Sciatic nerve (tissue), 2 donors: ENCODE measurements at places on chromosomes 5 and 9.

DNA sequence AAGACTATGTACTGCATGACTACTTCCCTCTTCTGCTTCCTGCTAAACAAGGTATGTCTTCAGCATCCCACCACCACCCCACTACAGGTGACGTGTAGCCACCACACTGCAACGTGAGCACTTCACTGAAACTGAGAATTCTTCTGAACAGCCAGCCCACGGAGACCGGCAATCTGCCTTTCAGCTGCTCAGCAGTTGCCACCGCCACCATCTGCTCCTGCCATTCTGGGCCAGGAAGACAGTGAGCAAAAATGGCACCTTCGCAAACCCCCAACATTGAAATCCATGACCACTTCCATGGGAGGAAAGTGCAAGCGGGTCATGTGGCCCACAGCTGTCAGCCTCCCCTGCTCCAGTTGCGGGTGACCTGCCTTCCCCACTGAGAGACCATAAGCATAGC is 443.4 kb upstream of the ST8SIA4 start:
- no peak for DNase-seq

- DNase-seq = no peak
Measured at GRCh38 chr9:93288891-93289883, 105.2 kb downstream of the WNK2 start.

GRCh38 chr5:14415024-14415697 is 166.4 kb upstream of the OTULINL start:
- DNase-seq = no peak

- no peak for DNase-seq
Measured at GRCh38 chr9:91127653-91128052, 234.1 kb downstream of the AUH start.

DNA sequence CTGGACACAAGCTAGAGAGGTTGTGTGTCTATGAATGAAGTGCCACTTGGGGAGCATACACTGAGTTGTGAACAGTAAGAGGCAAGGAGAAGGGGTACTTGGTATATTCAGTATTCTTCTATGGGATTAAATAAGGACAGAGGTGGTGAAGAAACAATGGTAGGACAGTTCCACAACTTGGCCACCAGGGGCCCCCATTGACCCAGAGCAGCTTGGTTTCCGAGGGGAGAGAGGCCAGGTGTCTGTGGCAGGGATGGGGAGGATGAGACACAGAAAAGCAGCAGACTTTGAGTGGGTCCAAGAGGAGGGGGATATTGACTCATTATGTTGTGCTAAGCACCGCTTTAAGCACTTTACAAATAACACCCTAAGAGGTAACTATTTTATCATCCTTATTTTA is 220.6 kb downstream of the MELK start:
- DNase-seq = peak; percentile 3

DNA sequence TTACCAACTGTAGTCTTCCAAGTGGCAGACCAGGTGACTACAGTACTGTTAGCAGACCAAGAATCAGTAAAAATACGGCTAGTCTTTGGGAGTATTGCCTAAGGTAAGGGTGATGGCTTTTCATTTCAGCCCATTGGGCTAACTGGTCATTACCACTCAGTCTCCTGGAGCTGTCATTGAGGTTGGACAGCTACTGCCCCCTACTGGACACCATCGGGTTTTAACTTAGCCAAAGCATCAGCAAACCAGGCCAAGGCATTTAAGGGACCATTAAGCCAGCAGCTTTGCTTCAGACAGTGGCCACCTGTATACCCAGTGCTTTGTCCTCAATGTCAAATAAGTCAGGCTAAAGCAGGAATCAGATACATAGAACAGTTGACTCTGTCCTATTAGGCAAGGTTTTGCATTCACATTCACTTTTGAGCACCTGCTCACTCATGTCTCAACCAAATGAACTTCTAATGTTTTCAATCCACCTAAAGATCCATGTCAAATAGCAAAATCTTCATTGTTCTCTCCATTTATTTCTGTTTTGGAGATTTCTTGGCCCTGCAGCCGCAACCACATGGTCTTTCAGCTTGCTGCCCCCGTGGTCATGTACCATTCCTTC is 117.2 kb downstream of the INVS start:
- no peak for DNase-seq

DNA sequence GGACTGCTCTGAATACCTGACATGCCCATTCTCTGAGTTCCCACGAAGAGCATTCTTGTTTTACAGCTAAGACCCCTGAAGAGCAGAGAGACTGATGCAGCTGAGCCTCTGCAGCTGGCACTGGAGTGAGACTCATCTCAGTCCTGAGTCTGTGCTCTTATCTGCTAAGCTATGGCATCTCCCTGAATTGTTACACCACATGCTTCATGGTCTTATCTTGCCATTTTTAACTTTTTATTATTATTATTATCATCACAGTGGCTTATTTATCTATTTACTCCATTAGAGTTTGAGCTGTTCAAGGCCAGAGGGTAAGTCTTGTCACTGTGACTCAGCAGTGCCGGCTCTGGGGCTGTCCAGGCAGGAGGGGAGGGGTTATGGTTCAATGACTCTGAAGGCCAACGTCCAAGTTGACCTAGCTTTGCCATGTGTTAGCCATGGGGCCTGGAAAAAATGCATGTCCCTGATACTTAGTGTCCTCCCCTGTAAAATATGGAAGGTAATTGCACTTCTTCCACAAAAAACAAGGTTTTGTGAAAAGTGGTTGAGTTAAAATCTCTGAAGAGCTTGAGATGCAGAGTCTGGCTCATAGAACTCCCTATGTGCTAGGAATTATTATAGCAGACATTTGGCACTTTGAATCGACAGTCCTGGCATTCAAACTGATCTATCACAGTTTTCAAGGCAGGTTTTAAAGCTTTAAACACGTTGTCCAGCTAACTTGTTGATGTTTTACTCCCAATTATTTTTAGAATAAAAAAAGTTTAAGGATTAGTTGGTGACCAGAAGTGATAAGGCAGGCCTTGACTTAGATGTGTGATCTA is 94.6 kb downstream of the ALDH1A1 start:
- no peak for DNase-seq
